Activated naive CD4-positive, alpha-beta T cell treated with Interleukin-2 at 50 U/mL for 16 hours (primary cell): ENCODE measurements at places on chromosomes 2 and 18.
A peak's percentile ranks its signal among the peaks of the same experiment; 100 is the strongest.

DNA sequence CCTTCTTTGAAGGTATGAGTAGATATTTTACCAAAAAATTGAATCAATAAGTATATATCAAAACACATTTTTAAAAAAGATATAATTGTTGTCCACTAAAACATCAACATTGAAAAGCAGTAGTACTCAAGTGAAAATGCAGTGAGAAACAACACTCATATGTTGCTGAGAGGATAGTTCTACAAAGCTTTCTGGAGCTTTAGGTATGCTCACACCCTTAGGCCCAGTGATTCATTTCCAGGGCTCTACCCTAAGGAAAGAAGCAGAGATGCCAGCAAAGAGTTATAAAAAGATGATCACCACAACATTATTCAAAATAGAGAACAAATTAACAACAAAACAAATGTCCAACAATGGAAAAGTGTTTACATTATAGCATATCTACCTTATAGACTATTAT is 197.3 kb upstream of the CCDC150 start:
- no peak for DNase-seq

- DNase-seq = peak; percentile 6
Measured at GRCh38 chr2:158191076-158191895, 89.6 kb downstream of the UPP2 start.

GRCh38 chr2:105950521-105951383 is 206.0 kb downstream of the NCK2 start:
- DNase-seq = no peak

GRCh38 chr2:19785447-19785846 is 116.3 kb downstream of the TTC32 start:
- no peak for DNase-seq

- DNase-seq = no peak
Measured at GRCh38 chr2:188810586-188810985, 163.6 kb upstream of the COL3A1 start.

GRCh38 chr2:200469708-200470211 is 40.1 kb downstream of the KCTD18 start:
- no peak for DNase-seq

- DNase-seq = no peak
Measured at GRCh38 chr2:241308267-241308666, 7.2 kb downstream of the HDLBP start.

GRCh38 chr18:64876833-64877232 is 727.9 kb upstream of the LINC00305 start:
- no peak for DNase-seq
